Activated T-cell treated with anti-CD3 and anti-CD28 coated beads, Interleukin-2, amount 50 U/mL, for 72 hours (primary cell): ENCODE measurements at places on chromosomes 16 and 17.

- DNase-seq = peak; percentile 48
Observed at GRCh38 chr16:28112908-28113307, 49.4 kb upstream of the GSG1L start.

DNA sequence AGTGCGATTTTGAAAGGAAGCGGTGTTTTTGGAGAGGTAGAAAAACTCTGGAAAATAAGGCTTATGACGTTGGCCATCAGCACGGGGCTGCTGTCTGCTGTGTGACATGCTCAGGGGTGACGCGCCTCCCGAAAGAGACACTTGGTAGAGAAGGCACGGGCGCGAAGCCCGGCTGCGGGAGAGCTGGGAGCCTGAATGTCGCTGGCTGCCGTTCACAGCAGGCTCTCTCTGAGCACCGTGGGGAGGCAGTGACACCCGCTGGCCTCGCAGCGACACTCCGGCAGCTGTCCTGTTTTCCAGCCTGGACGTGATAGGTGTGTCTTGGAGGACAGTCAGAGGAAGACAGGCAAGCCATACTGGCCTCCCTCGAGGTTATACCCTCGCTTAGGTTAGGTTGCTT is 759.1 kb upstream of the RBFOX1 start:
- no peak for DNase-seq

DNA sequence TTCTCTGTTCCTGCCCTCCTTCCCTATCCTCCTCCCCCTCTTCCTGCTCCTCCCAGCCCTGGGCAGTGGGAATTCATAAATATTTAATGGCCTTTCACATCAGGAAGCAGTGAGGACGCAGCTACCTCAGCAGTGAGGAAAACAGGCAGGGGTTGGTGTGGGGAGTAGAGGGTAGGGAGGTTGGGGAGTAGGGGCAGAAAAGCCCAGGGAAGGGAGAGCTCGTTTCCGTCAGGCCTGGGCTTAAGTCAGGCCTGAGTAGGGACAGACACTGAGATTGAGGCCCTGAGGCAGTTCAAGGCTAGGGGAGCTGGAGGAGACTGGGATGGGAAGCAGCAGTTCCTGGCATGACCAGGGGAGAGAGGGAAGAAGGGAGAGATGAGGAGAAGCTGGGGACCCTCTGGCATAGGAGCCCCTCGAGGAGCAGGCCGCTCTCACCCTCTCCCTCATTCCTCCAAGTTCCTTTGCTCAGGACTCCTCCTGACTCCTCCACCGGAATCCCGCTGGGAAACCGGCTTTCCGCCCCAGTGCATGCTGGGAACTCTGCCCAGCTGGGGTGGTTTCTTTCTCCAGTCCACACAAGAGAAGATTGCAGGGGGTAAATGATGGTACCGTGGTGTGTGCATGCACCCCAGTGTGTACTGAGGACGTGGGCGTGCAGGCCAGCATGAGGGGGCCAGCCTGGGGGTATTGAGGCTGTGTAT is 6.2 kb downstream of the SAMD14 start:
- no peak for DNase-seq

DNA sequence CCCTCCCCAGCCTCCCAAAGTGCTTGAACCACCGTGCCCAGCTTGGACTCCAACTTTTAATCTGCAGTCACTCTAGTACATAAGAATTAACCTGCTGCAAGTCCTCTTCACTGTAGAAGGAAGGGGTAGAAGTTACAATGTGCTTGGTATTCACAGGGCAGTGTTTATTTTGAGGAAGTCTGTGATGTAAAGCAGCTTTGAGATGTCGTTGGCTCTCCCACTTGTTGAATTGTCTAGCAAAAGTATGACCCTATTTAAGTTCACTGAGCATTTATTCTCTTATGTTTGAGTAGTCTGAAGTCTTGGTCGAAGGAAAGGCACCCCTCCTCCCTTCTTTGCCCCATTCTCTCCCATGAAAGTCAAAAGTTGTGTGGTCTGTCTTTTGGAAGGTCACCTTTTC is 28.2 kb downstream of the SF3B3 start:
- no peak for DNase-seq

- no peak for DNase-seq
Observed at GRCh38 chr17:57004944-57005579, 27.1 kb downstream of the SCPEP1 start.

DNA sequence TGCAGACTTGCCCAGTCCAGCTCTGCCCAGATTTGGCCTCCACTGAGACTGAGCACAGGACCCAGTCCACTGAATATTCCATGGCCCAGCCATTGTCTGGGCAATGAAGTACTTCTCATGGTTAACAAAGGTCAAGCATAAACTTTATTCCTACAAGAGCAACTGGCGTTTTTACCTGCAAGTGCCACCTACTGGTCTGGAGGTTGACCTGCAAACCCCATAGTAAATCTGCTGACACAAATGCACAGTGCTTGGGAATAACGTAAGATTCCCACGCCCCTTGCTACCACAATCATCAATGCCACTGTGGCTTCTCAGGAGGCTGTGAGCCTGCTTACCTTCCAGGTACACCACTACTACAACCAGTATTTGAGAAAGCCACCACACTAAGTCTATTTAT is 170.2 kb downstream of the CEP112 start:
- no peak for DNase-seq

GRCh38 chr17:40027614-40028012 is 12.4 kb downstream of the CSF3 start:
- no peak for DNase-seq

- DNase-seq = no peak
Observed at GRCh38 chr17:36824678-36825101, 112.6 kb upstream of the LHX1 start.

DNA sequence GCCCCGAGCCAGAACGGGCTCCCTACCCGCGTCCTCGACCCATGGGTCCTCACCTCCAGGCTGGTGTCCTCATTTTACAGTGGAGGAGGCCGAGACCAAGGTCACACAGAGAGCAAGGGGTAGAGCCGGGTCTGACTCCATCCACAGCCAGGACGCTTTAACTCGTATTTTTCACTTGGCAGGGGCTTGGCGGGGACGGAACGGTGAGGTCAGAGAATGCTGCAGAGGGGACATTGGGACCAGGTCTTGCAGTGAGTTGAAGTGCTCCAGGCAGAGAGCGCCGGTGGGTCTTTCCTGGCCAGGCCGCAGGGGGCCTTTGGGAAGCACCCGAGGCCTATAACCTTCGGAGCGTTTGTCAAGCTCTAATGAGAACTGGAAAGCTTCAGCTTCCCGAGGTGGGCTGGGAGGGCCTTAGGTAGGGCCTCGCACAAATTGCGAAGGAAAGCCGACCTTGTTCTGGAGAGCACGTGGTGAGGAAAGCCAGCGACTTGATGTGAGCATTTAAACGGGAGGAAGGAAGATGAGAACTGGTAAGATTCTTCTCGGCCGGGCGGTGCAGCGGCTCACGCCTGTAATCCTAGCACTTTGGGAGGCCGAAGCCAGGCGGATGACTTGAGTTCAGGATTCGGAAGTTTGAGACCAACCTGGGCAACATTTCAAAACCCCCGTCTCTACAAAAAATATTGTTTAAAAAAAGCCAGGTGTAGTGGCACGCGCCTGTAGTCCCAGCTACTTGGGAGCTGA is 908 bp upstream of the CLUH start:
- no peak for DNase-seq

DNA sequence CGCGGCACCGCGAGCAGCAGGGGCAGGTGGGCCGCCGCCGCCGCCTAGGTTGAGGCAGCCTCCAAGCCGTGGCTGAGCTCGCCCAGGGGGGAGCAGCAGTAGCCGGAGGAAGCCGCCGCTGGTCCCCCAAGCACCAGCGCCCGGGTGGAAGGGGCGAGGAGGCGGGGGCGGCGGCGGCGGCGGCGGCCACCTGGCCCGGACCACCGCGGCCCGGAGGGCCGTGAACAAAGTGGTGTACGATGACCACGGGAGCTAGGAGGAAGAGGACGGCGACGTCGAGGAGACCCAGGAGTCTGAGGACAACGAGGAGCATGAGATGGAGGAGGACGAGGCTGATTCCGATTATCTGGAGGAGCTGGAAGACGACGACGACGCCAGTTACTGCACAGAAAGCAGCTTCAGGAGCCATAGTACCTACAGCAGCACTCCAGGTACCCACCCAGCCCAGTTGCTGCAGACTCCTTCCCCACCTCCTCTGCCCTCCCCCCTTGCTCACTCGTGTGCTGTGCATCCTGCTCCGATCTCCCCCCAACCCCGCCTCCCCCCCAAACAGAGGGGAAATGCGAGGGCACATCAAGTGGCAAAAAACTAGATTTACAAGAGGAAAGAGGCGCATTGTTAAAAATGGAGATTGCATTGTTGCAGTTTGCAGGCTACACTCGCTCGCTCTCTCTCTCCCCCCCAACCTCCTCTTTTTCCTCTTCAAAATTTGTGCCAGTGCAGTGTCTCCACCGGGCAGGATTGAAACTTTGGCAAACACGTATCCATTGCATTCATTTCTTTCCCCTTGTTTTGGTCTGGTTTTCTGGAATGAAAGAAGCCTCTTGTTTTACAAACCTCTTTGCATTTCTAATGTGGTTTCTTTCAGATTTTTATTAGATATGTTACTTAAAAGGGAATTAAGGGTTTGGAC is 41.8 kb upstream of the AMZ2 start:
- DNase-seq = no peak

GRCh38 chr17:49821916-49822315 is 26.0 kb downstream of the TAC4 start:
- no peak for DNase-seq

DNA sequence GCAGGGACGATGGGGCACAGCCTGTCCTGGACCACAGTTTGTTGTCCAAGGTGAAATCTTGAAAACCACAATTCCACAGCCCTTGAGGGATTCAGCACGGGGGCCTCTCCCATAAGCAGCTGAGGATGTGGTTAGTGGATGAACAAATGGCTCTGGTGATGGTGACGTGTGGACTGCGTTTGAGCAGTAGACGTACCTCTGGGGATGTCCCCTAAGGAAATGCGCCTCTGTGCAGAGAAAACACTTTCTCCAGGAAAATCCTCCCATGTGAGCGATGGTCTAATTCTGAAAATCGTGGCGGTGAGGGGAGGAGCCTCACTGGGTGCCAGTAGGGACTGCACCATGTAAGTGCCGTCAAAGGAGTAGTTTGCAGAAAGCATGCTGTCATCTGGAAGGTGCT is 2.7 kb upstream of the SEPTIN12 start:
- no peak for DNase-seq

- no peak for DNase-seq
Observed at GRCh38 chr16:72187551-72187950, 15.6 kb upstream of the PMFBP1 start.

DNA sequence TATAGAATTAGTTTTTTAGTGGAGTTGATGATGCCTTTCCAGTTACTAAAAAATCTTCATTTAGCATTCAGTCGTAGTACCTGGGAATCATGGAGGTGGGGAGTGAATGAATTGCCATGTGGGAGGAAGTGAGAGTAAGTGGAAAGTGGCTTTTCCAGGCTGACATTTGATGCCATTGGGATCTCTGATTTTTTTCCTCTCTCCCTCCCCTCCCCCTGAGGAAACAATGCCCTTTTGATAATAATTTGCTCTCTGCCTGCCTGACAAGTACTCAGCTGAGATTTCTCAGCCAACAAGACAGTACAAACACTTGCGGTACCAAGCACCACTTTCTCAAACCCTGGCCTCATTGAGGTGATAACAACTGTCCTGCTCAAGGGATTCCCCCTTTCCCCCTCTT is 2.2 kb downstream of the UBE2Z start:
- no peak for DNase-seq

DNA sequence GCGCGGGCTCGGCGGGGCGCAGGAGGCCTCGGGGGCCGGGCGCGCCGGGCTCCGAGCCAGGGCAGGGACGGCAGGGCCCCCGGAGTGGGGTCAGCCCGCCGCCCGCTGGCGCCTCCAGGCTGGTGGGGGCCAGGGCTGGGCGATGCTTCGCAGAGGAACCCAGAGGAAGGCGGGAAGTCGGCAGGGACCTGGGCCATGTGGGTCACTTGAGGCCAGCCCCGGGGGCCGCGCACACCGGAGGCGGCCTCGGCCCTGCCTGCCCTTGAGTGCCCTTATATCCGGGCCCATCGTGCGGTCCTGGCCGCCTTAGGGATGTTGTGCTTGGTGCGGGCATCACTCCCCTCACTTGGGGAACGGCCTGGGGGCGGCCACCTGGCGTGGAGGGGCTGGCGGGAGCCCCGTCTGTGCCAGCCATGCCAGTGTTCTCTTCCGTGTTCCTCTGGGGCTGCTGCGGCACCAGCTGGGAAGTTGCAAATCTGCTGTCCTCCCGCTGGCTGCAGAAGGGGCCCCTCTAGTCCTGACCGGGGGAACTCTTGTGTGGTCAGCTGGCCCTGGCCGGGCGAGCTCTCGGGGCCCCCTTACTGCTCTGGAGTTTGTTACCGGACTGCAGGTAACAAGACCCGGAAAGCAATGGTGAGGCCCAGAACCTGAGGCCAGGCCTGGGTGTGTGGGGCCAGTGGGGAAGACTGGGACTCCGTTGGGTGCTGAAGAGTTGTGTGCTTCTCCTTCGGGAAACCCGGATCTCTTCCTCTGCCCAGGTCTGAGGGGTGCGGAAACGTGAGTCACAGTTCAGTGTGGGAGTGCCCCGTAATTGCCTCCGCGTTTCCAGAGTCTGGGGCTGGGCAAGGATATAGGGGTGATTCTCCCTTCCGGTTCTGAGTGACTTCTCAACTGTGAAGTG is 849 bp downstream of the CAPN15 start:
- peak; percentile 46 for DNase-seq

GRCh38 chr16:17015702-17016101 is 455.1 kb downstream of the XYLT1 start:
- no peak for DNase-seq

DNA sequence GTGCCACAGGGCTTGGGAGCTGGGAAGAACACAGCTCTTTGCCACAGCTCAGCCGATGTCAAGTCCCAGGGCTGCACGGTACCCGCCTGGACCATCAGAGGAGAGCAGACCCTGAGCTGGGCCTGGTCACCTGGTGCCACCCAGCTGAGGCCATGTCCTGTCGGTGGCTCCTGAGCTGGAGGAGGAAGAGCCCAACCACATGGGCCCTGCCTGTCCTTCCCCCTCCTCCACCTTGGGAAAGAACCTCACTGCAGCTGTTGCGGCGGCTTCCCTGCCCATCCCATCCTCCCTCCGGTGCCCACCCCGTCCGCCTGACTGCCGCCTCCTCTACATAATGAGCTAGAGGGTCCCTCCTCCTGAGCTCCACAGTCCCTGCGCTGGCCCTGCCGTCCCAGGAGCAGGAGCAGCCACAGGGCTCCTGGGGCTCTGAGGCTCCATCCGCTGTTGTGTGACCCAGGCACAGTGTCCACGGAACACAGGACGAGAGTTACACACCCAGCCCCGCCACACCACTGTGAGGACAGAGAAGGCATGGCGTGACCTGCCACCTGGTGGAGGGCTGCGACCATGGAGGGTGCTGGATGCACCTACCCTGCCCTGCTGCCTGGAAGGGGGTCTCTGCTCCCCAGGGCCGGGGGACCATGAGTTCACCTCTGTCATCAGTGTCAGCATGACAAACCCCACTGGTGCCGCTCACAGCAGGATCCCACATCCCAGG is 21.4 kb upstream of the CHMP6 start:
- peak; percentile 60 for DNase-seq

DNA sequence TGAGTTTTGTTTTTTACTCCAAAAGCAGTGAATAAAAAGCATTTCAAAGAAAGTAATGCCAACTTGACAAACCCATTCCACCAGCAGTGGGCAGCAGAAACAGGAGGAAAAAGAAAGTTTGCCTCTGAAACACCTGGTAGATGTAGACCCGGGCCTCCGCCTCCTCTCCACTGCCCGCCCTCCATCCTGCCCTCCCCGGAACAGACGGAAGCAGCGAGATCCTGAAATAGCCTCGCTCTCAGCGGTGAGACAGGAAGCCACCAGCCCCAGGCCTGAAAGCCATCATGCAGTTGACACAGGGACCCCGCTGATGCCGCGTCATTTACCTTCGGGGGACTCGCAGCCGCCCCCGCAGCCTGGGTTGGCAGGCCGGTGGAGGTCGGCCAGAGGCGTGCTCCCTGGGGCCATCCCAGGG is 67.8 kb downstream of the C16orf78 start:
- peak; percentile 69 for DNase-seq

GRCh38 chr16:87968541-87968940 is 17.3 kb downstream of the BANP start:
- no peak for DNase-seq
